Lung (tissue), 17 donors: ENCODE measurements at places on chromosomes 5 and 9.
A peak's percentile ranks its signal among the peaks of the same experiment; 100 is the strongest.

GRCh38 chr5:175753536-175754402, 95.9 kb downstream of the HRH2 start:
- DNase-seq, result no peak

GRCh38 chr5:78779771-78780616, 131.4 kb upstream of the LHFPL2 start:
- peak; percentile 43 for DNase-seq

- DNase-seq, result no peak
Observed at GRCh38 chr5:171355302-171355724, 32.3 kb upstream of the NPM1 start.

DNA sequence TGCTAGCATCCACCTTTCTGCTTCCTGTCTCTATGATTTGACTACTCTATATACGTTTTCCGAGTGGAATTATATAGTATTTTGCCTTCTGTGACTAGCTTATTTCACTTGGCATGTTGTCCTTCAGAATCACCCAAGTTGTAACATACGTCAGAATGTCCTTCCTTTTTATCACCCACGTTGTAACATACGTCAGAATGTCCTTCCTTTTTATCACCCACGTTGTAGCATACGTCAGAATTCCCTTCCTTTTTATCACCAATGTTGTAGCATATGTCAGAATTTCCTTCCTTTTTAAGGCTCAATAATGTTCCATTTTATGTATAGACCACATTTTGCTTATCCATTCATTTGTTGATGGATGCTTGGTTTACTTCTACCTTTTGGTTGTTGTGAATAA, 22.9 kb upstream of the TAS2R1 start:
- DNase-seq, result no peak

DNA sequence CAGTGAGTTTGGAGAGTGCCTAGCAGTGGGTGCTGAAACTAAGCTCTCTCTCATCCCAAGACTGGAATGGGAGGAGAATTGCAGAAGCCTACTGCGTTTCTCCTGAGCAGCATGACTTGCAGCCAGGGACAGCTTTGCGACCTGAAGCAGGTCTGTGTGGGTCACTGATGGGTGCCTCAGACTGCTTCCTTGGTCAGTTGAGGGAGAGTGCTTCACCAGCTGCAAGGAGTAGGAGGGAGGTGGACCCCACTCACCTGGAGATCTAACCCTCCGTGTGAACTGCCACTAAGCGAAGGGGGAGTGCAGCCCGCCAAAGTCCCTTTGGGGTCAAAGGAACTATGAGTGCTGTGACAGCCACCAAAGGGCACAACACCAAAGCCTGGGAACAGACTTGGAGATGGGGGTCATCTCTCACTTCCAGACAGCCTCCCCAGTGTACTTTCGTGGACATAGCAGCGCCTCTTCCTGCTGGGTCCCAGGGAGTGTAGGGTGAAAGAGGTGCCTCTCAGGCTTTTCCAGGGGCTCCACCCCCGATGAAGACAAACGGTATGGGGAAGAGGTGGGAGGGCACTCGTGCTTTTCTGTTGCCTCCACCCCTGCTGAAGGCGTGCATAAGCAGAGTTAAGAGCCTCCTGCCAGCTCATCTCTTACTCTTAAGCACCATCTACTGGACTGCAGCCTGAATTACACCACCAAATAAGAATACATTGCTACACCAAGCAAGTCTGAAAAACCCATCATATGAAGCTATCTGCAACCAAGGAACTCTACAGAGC, 34.3 kb upstream of the MACIR start:
- DNase-seq, result peak; percentile 53

- peak; percentile 66 for DNase-seq
Observed at GRCh38 chr5:54234304-54234933, 76.0 kb downstream of the ARL15 start.

GRCh38 chr9:93183663-93184431, at the start of gene WNK2:
Gene WNK2, plus strand, starts transcription at chr9:93184139. Its CDS starts 791 bp downstream, at chr9:93184930.
- no peak for DNase-seq

DNA sequence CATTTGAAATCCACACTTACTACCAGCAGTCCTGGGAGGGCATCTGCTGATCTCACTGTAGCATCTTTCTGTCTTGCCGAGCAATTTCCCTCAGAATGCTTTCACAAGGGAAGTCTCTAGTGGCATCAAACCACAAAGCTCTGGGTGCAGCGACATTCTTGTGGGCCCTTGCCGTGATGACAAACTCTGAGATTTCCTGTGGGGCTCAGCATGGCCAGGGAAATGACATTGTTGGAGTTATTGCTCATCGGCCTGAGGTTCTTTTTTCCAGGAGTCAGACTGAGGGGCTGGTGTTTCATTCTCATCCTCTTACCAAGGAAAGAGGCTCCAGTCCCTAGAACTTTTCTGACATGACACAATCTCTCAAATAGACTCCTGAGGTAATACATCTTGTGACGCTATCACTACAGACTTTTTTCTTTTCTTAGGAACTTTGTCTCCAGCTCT, 51.4 kb downstream of the PFDN1 start:
- DNase-seq, result no peak

DNA sequence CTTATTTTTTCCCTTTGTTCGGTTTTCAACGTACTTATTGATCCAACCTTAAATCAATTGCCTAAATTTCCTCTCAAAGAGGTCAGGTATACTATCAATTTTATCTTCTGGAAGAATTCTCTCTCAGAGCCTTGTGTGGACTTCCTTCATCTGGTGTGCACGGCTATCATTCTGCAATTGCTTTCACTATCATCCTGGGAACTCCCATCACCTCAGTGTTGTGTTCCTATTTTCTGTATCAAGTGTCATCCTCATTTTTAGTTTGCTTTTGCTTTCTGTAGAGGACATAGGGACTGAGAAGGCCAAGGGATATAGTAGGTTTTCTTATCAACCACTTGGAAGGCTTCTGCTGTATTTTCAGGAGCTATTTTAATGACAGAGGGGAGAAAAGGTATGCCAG, 11.3 kb downstream of the STOM start:
- no peak for DNase-seq

DNA sequence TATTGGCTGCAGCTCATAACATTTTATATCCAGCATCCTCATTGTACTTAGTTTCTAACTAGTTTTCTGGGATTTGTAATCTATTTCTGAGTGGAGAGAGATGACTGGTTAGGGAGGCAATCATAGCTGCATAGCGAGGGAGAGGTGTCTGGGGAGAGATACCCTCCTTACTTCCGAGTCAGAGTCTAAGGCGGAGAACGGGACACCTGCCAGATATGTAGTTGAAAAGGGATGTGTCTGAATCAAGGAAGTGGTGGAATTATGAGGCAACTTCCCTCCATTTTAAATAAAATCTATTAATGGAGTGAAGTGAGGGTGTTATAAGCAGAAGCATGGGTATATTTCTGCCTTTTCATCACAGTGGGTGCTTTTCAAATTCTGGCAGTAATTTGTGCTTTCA, 126.5 kb downstream of the MAST4 start:
- DNase-seq, result no peak

DNA sequence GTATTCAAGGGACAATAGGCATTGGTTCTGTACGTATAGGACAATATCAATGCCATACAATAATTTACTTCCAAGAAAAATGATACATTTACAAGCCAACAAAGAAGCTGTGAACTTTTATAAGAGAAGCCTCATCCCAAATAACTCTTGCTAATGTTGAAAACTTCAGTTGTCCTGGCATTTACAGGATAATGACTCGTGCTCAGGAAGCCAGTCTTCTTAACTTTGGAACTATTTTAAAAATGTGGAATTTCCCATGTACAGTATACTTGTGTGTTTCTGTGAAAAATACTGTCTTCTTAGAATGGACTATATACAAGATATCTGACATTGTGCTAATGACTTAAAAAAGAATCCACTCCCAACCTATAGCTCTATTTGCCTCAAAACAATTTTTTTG, 1479.3 kb upstream of the CDH9 start:
- DNase-seq, result no peak

DNA sequence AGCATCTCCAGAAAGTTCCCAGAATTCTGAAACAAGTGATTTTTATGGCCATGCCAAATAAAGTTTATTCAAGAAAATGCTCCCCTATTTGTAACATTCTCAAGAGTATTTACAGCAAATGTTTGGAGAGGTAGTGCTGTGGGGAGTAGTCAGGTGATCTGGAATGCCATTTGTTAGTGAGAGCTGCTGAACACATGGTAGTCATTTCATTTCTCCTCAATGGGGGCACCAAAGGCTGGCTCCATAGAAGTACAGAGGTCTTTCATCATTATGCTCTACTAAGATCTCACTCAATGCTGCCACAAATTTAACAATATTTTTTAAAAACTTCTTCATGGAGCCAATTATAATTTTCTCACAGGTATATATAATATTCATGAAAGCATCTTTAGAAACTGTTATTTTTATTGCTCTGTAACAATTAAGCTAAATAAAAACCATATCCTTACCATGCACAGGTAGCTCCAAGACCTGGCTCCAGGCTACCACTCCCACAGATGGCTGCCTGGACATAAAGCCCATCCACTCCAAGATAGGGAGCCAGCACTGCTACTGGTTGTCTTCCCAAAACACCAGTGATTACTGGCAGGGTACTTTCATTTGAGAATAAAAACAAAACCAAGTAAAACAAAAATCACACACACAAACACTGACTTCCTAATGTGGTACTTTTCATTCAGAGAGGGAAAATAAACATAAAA, 200.8 kb downstream of the PLK2 start:
- DNase-seq, result no peak

- no peak for DNase-seq
Observed at GRCh38 chr5:123083298-123083697, 5.7 kb upstream of the PRDM6 start.

DNA sequence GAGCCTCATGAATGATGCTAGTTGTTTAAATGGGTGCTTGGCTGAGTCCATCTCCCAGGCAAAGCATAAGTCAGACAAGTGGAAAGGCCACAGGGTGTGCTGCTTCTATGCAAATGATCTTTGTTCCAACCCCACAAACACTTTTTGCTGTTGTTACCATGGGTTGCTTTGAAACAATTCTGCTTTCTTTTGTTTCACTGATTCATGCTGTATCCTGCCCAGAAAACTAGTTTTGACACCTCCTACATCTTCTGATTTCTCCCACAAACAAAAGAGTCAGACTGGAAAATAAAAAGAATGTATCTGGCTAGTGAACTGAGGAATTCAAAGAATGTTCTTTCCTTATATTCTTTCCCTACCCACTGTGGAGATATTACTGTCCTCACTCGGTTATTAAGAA, 298.6 kb downstream of the DIRAS2 start:
- DNase-seq, result no peak

DNA sequence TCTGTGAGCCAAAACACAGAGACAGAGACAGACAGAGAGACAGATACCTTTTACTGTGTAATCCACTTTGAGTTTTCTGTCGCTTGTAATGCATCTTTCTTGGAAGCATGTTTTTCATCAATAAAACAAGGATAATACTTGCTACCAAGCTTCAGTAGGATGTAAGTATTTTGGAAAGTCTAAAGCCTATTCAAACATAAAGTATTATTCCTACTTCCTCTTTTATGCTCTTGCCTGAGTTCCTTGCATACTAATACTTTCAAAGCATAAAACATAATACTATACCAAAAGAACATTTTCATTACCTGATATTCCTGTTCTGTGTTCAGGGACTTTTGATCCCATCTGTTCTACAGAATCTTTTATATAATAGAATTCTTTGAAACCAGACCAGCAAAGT, 64.5 kb upstream of the SLC30A5 start:
- DNase-seq, result no peak

DNA sequence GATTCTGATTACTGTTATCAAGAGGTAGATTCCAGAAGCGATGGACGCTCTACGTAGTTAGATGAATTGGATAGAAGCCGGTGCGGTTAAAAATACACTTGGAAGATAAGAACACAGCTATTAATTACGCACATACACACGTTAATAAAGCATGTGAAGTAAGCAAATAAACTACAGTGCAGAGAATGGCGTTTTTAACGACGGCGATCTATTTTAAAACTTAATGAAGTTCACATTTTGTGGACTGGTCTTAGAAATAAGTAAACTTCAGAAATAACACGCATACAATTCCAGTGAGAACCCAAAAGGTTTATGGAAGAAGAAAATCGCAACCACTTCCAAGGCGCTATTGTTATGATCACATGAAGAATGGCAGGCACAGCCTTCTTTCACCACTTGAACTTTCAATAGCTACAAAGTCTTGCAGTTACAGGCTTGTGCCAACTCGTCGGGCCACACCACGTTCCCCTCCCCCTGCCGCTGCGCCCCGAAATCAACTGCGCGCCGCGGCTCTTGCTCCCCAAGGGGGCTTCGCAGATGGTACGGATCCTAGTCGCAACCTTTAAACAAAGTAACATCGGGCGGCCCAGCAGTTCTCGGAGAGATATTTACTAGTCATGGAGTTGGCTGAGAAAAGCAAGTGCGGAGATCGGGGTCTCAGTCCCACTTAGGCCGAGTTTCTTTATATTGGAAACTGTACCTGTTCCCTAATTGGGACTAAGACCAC, 866 bp upstream of the SEMA6A start:
- DNase-seq, result peak; percentile 68

DNA sequence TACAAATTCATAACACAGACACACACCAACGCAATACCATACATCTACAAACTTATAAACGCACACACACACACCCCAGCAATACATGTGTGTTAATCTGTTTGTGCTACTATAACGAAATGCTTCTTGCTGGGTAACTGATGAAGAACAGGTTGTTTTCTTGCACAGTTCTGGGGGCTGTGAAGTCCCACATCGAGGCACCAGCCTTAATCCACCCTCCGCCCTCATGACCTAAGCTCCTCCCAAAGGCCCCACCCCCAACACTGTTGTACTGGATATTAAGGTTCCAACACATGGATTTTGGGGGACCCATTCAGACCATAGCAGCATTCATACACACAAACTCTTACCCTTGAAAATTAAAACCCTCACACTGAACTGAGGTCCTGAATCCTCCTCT, 38.8 kb upstream of the LPCAT1 start:
- DNase-seq, result no peak

- no peak for DNase-seq
Observed at GRCh38 chr5:40674661-40675235, 5.0 kb upstream of the PTGER4 start.

- DNase-seq, result no peak
Observed at GRCh38 chr9:18343784-18344183, 130.2 kb upstream of the ADAMTSL1 start.

- no peak for DNase-seq
Observed at GRCh38 chr5:32163053-32163452, 11.1 kb downstream of the GOLPH3 start.

- peak; percentile 74 for DNase-seq
Observed at GRCh38 chr5:141519605-141520565, 31.0 kb downstream of the PCDHGC5 start.
